NT2/D1 (cell line): ENCODE measurements at places on chromosomes 16 and 17.

DNA sequence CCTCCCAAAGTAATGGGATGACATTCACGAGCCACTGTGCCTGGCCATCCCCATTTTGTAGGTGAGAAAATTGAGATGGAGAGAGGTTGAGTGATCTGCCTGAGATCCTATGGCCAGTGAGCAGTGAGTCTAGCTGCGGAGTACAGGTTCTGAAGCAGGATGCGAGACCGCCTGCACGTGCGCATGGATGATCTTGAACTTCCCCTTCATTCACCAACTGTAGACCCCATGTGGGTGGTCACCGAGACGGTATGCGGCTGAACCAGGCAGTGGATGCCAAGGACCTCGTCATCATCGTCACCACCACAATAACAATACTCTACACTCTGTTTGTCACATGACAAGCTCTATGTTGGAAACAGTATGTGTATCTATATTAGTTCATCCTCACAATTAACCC lies 6.2 kb upstream of the SPNS3 start:
- DNase-seq, result no peak

DNA sequence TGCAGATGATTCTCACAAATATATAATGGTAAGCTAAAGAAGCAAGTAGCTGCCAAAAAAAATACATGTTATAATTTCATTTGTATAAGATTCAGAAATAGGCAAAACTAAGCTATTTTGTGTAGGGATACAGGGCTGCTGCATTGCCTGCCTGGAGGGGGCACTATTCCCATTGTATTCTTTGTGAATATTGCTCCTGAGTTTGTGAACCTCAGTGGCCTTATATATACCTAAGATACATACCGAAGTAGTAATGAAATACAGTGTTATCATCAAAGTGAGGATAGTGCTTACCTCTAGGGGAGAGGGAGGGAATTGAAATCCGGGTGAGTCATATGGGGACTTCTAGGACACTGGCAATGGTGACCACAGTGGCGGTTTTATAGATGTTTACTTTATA lies 53.5 kb downstream of the C17orf58 start:
- no peak for DNase-seq

GRCh38 chr17:75046407-75047289 lies at the start of the genes ATP5PD and KCTD2:
Gene ATP5PD, minus strand, starts transcription at chr17:75046969. Its CDS starts 4,319 bp downstream, at chr17:75042650.
Gene KCTD2, plus strand, starts transcription at chr17:75047225. Its CDS starts 26 bp downstream, at chr17:75047251.
- peak; percentile 91 for DNase-seq

DNA sequence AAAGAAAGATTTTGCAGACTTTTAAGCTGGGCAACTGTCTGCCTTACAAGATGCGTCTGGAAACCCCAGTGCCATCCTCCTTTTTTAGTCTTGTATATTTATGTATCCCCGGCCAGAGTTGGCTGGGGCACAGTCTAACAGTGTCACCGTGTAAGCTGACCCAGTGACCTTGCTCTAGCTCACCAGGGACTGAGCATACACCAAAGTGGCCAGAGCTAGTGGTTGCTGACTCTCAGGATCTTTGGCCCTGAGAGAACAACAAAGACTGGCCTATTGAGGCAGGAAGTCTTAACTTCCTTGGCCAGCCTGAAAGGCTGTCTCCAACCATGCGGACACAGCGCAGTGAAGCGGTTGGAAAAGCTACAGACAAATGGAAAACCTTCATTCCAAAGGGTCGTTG lies 745.2 kb downstream of the WWOX start:
- no peak for DNase-seq
